CD4-positive, alpha-beta T cell treated with Interferon alpha-2 for 1 hour (primary cell): ENCODE measurements at places on chromosomes 2 and 18.

DNA sequence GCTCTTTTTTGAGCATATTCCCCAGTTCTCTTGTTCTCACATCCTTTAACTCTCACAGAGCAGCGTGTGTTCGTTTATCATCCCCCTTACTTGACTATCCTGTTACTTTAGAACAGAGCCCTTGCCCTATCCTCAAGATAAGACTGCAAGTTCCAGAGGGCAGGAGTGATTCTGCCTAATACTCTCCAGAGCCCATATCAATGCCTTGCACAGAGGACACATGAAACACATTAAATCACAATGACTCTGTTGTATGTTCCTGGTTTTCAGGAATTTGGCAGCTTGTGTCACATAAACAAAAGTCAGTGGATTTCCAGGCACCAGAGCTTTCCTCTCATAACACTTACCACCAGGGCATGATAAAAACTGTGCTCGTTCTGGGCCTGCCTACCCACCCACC lies 156.7 kb downstream of the RNF144A start:
- DNase-seq: no peak

DNA sequence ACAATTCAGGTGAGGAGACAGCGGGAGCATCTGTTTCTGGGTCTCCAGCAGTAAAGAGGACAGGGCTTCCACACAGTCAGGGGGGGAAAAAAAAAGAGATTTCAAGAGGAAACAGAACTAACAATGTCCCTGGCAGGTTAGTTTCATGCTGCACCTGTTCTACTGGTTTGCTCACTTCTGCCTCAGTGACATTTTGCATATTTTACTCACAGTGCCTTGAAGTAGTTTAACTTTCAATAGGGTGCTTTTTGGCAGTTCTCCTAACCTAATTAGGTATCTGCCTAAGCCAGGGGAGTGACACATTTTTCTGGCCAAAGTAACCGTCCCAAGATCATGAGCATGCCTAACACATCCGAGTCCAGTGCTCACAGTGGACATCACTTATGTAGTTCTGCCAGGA lies 109.0 kb upstream of the ALK start:
- DNase-seq: no peak

DNA sequence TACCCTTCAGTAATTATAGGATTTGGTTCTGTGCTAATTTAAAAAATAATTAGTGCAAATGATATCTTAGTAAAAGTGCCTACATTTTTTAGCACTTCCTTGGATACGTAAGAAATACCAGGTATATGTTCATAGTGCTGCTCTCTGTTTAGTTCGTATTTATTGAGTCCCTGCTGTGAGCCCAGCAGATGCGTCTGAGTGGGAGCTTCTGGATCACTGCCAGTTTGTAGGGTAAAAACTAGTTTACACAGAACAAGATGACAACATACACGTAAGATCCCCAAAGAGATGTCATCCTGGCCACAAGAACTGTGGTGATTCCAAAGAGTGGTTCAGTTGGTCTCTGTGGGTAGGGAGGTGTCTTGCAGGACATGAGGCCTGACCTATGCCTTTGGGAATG lies 103.2 kb downstream of the CTIF start:
- DNase-seq: no peak

- DNase-seq: peak; percentile 26
Measured at GRCh38 chr2:85694052-85695025, at the start of gene GNLY. GNLY (plus strand) TSS chr2:85694358; CDS start chr2:85694419, 61 bp downstream.

DNA sequence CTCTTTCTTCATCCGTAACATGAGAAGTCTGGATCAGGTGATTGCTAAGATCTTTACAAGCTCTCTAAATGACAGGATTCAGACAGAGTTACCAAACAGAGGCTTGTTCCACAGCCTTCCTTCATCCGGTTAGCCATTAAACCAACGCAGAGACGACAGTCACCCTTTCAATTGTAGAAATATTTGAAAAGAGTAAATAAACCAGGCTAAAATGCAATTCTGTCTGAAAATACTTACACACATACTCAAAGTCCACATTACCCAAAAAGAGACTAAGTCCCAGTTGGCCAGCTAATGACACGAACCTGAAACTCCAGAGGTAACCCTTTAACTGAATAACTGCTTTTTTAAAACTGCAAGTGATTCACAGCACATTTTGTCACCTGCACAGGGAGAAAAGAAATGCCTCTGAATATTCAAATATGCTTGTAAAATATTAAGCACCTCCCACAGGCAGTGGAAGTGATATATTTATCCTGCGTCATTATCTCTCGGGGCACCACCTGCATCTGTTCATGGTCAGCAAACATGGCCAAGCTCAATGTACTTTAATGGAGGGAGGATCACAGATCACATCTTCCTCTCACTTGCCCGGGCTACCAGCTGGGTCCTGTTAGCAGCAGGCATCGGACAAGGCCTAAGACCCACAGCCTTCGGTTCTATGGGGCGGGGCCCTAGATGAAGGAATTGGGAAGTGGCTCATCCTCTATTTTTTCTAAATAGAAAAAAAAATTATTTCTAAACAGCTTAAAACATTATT lies 38.8 kb upstream of the DNER start:
- no peak for DNase-seq

DNA sequence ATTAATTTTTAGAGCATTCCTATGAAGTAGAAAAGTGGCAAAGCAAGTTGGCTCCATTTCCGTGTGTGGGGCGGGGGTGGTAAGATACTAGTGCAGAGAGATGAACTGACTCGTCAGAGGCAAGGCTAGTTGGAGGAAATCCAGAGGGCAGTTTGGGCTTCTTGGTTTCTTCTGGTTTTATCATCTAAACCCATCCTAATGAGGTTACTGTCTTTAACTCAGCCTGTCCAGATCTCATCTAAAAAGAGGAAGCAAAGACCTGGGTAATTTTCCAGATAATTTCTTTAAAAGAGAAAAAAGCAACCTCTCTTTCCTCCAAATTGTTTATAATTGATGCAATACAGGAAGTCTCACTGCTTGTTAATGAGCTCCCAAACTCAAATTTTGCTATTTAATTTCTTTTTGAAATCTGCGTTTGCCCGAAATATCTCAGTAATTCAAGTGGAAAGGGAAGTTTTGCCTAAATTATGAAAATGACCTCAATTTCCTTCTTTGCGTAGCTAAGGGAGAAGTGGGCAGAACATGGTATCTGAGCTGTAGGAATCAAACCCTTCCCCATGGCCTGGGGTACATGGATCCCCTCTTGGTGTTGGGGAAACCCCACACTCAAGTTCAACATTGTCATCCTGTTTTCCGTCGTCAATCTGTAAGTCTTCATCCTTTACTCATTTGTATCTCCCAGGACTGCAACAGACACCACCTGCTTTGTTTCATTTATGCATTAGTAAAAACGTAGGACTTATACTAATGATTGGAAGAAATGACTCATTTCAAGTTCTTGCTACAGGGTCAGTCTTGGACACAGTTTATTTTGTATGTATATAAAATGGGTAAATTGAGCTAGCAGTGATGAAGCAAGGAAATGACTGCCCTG lies 89.1 kb upstream of the KLF7 start:
- DNase-seq: no peak

- DNase-seq: no peak
Measured at GRCh38 chr2:203500297-203500696, 34.8 kb downstream of the RAPH1 start.

- DNase-seq: peak; percentile 77
Measured at GRCh38 chr18:48833701-48834412, 116.9 kb downstream of the SMAD7 start.

GRCh38 chr2:147630585-147630984 lies 214.2 kb upstream of the ACVR2A start:
- peak; percentile 8 for DNase-seq

DNA sequence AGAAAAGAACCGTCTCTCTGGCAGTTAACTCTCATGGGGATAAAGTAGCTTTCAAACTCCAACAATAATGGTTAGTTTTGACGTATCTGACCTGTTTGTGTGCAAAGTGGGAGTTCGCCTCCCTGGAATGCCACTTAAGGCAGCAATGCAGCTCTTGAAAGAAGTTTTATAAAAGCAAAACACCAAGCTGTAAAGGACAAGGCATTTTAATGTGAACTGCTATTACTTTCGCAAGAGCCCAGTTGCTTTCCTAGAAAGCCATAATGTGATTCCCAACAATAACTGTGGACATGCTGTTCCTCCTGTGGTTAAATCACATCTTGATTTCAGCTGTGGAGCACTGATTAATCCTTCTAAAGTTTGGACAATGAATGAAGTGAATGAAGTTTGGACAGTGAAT lies 303.7 kb downstream of the PTPRM start:
- no peak for DNase-seq

- DNase-seq: no peak
Measured at GRCh38 chr2:158969715-158970240, 1.3 kb downstream of the TANC1 start.

DNA sequence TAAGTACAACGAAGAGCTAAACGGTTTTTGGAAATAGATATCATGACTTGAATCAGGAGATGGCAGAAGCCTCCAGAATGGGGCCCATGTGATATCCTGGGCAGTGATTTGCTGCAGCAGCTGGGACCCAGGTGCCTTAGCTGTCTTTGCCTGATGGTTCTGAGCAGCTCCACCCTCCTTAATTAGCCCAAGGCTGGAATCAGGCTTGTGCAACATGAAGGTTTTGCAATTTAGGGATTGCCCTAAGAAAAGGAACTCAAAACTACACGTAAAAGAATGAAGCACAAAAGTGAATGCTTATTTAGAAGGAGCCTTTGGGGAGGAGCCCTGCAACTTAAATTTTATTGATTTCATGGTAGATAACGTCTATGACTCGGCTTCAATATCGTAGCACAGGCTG lies 17.3 kb upstream of the CNDP2 start:
- DNase-seq: no peak

DNA sequence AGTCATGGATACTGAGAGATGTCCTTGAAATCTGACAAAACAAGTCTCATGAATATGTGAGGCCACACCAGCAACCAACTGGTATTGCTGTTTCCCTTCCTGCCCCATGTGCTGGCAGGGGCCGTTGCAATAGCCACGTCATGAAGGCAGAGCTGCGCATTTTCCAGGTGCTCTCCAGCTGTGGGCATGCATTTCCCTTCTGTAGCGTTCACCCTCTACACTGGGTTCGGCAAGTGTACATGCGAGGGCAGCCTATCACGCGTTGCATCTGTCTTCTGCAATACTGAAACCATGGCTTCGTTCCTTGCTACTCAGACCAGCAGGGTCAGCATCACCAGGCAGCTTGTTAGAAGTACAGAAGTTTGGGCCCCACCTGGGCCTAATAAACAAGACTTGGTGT lies 17.4 kb downstream of the ARL4C start:
- no peak for DNase-seq

- no peak for DNase-seq
Measured at GRCh38 chr2:103669531-103669930, 907.7 kb downstream of the TMEM182 start.

DNA sequence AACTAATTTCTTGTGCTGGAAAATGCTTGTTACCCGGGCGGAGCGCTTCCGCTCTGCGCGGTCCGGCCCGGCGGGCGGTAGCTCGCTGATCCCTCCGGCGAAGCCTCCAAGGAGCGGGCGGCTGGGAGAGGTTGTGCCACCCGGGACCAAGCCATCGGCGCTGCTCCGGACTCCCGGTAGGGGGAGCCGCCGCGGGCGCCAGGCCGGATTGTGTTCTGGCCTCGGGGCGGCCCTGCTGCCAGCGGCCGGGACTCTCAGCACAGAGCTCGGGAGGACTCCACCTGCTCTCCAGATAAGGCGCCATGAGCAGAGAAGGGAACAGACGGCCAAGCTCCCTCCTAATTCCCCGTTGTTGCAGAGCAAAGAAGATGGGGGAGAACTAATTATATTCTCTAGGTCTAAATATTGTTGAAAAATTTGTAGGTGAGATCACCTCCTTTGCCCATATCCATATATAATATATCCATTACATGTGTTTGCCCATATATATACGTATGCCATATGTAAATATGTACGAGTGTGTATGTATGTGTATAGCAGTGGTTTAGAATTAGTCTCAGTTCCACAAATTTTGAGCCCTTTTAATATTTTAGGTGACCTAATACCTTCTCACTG lies 13.8 kb upstream of the SATB2 start:
- DNase-seq: no peak

GRCh38 chr2:12771154-12771553 lies 54.4 kb downstream of the TRIB2 start:
- DNase-seq: no peak

GRCh38 chr2:179702912-179703311 lies 158.5 kb downstream of the ZNF385B start:
- DNase-seq: no peak

DNA sequence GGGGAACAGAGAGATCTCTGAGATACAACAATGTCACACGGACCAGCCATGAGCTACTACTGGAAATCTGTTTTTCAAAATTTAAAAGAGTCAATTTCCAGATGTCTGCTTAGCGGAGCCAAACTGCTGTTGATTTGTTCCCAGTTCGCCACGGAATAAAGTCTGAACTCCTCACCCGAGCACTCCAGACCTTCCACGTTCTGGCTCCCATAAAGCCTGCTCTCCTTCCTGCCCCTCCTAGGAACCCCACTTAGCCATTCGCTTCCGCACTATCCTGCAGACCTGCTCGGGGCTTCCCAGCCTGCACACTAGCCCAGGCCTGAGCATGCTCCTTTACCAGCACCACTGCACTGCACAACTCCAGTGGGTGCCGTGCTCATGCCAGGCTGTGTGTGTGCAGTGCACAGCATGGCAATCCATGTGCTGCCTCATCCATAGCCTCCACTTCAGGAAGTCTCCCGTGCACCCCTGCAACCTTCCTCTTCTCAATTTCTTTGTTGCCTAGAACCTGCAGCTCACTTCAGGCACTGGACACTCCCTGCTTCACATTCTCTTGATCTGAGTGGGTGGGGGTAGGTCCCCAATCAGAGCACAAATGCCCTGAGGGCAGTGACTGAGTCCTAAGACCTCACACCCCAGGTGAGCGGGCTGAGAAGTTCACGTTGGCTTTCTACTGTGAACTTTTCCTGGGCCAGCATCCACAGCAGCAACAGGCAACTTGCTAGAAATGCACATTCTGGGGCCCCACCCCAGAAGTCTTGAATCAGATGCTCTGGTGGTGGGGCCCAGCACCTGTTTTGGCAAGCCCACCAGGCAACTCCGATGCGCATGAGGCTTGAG lies 53.7 kb downstream of the ZBTB7C start:
- no peak for DNase-seq

- no peak for DNase-seq
Measured at GRCh38 chr2:101546376-101547058, 71.6 kb upstream of the RFX8 start.

DNA sequence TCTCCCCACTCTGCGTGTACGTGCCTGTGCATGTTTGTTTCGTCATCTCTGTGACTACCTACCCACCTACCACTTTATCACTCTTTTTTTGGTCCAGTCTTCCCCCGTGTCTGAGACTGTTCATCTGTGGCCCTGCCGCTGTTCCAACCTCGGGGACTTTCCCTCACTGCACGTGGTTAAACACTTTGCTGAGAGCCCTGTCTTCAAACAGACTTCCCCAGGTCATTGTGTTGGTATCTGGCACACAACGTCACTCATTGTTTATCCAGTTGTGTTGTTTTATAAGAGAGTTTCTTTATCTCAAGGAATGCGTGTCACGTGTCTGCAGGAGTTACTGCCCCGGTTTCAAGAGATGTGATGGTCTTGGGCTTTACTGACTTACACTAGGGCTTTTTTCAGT lies 262.0 kb upstream of the RASGRP3 start:
- DNase-seq: no peak
